Foreskin keratinocyte (primary cell): ENCODE measurements at places on chromosomes 3 and 15.

DNA sequence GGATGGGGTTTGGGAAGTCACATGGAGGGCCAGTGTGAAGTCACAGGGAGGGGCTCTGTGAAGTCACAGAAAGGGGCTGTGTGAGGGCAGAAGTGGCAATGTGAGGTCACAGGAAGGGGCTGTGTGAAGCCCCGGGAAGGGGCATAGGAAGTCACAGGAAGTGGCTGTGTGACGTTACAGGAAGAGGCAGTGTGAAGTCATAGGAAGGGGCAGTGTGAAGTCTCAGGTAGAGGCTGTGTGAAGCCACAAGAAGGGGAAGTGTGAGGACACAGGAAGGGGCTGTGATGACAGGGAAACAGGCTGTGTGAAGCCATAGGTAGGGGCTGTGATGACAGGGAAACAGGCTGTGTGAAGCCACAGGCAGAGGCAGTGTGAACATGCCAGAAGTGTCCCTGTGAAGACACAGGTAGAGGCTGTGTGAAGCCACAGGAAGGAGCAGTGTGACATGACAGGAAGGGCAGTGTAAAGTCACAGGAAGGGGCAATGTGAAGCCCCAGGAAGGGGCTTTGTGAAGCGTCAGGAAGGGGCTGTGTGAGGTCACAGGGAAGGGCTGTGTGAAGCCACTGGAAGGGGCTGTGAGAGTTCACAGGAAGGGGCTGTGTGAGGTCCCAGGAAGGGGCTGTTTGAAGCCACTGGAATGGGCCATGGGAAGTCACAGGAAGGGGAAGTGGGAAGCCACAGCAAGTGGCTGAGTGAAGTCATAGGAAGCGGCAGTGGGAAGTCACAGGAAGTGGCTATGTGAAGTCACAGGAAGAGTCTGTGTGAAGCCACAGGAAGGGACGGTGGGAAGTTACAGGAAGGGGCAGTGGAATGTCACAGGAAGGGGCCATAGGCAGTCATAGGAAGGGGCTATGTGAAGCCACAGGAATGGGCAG lies 37.1 kb downstream of the GASK1A start:
- no peak for DNase-seq

- no peak for DNase-seq
These were observed 17.7 kb downstream of the RBP1 start for GRCh38 chr3:139521816-139522215.

DNA sequence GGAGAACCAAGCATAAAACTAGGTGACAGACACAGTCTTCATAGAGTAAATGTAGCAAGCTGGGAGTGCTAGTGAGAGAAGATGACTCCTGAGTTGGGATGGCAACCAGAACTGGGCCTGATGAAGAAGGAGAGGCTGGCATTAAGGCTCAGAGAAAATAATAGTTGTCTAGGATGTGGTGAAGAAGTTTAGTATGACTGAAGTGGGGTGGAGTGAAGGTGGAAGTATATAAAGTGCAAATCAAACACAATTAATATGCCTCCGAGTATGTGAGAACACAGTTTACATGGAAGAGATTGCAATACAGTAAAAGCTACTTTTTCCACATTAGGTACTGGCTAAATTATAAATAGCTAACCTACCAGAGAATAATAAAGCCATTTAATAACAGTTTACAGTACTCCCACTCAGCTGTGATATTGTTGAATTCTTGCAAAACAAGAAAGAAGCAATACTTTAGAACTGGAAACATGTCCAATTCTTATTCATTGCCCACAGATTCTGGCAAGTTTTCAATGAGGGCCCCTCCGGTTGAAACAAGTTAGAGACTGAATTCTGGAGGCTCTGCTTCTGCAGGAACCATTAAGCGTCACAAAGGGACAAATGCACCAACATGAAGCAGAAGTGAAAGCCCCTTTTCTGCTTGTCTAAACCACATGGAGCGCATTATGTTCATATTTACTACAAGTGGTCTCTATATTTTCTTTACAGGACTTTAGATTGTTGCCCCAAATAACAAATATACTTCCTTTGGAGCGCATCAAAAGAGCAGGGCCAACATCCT lies 243.7 kb downstream of the SLC9A9 start:
- no peak for DNase-seq

DNA sequence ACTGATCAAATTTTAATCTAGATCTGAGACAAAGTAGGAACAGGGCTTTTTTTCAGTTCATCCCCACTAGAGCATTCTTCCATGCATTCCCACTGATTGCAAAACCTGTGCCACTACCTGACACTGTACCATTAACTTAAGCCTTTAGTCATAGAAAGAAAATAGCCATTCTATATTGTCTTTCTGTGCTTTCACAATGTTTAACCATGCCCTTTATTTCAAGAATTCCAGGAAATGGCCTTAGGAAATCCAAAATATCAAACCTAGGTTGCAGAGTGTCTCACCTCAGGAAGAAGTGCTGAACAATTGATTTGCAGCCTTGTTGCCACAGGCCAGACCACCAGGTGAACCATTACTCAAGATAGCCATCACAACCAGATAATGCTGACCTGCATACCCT lies 56.2 kb upstream of the TGFBR2 start:
- DNase-seq, result no peak

GRCh38 chr3:13461169-13462124 lies 18.7 kb upstream of the HDAC11 start:
- no peak for DNase-seq

- DNase-seq, result no peak
These were observed 53.1 kb downstream of the PHC3 start for GRCh38 chr3:170128259-170128976.

- DNase-seq, result no peak
These were observed 24.5 kb upstream of the PROK2 start for GRCh38 chr3:71809321-71810026.
